NCI-H446 (cell line): ENCODE measurements at places on chromosomes 12 and 14.

- no peak for DNase-seq
Measured at GRCh38 chr14:59583755-59584154, 7.1 kb upstream of the CCDC175 start.

DNA sequence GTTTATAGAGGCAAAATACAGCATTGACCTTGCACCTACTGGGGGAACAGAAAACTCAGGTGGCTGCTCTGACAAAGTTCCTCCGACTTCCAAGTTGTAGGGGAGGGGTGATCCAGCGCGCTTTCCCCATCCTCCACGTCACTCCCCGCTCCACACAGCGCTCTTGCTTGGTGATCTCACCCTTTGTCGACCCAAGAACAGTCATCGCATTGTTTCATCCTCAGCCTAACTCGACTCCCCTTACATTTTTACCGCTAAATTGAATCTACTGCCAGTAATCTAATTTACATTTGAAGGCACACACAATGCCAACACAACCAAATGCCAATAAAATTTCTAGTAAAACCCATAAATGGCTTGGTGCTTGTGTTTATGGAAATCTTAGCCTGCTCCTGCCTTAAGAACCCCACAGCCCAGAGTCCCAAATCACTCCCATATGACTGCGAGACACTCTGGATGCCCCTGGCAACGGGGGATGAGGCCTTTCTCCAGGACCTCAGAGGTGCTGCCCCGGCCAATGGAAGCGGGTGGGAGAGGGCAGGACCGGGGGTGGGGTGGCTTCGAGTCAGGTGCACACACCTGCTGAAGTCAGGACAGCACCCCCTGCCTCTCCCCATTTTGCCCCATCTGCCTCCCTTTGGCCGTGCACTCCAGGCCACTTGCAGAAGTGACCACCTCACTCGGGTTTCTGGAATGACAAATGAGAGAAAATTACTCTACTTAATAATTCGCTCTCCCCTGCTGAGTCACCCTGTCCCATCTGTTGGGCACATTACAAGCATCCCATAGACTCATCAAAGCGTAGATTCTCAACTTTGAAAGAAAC lies 98.2 kb upstream of the GSC start:
- no peak for DNase-seq

DNA sequence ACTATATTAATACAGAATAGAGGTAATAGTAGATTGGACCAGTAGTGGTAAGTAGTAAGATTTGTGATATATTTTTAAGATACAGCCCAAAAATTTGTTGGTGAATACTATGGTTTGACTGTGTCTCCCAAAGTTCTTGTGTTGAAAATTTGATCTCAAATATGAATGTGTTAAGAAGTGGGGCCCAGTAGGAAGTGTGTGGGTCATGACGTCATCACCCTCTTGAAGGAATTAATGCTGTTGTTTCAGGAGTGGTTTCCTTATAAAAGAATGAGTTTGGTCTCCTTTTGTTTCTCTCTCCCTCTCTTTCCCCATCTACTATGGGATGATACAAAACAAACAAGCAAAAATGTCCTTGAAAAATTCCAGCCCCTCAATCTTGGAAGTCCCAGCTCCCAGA lies 16.3 kb downstream of the LUM start:
- no peak for DNase-seq

DNA sequence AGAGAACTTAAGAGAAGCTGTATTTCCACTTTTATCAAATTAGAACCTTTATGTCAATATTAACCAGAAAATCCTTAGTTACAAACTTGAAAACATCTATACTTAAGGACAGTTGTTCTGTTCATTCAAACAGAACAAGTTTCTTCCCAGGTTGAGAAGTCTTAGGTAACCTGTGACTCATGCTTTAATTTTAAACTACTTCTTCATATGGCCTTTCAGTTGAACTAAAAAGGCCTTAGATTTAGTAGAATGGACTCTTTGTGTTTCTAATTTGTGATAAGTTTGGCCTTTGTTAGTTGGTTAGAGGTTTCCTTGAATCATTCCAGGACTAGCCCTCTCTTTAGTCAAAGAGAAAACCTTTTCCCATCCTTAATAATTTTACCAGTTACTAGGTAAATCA lies 274.2 kb downstream of the FUT8 start:
- no peak for DNase-seq

DNA sequence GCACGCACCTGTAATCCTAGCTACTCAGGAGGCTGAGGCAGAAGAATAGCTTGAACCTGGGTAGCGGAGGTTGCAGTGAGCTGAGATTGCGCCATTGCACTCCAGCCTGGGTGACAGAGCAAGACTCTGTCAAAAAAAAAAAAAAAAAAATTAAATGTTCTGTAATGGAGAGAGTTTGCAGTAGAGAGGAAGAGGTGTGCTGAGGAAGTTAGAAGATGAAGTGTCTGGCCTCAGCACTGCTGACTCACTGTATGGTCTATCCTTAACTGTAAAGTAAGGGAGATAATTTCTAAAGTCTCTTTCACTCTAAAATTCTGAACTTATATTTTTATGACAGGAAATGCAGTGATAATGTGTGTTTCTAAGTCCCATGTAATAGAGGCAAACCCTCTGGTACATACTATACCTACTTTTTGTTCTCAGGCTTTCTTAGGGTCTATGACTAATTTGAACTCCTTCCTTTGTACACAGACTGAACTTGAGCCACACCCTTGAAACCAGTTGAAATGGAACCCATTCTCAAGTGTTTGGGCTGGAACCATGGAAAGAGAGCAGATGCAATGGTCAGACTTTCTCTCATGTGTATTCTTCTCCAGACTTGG lies 278.1 kb upstream of the FAR2 start:
- no peak for DNase-seq

DNA sequence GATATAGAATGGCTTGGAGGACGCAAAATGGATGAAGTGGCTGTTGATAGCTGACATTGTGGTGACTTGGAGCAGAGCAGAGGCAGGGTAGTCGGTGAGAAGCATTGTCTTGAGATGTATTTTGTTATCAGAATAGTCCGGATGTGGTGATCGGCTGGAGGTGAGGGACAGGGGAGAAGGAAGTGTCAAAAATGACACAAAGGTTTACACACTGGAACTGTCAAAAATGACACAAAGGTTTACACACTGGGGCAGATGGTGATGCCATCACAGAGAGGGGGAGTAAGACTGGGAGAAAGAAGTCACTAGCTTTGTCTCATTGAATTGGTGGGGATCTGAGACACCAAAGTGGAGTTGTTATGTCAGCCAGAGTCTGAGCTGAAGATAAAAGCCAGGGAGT lies 30.1 kb downstream of the CDKL1 start:
- DNase-seq, result no peak

- DNase-seq, result no peak
Measured at GRCh38 chr12:106289196-106289681, 13.3 kb upstream of the TCP11L2 start.

GRCh38 chr12:24748326-24748725 lies 200.6 kb downstream of the BCAT1 start:
- DNase-seq, result no peak

DNA sequence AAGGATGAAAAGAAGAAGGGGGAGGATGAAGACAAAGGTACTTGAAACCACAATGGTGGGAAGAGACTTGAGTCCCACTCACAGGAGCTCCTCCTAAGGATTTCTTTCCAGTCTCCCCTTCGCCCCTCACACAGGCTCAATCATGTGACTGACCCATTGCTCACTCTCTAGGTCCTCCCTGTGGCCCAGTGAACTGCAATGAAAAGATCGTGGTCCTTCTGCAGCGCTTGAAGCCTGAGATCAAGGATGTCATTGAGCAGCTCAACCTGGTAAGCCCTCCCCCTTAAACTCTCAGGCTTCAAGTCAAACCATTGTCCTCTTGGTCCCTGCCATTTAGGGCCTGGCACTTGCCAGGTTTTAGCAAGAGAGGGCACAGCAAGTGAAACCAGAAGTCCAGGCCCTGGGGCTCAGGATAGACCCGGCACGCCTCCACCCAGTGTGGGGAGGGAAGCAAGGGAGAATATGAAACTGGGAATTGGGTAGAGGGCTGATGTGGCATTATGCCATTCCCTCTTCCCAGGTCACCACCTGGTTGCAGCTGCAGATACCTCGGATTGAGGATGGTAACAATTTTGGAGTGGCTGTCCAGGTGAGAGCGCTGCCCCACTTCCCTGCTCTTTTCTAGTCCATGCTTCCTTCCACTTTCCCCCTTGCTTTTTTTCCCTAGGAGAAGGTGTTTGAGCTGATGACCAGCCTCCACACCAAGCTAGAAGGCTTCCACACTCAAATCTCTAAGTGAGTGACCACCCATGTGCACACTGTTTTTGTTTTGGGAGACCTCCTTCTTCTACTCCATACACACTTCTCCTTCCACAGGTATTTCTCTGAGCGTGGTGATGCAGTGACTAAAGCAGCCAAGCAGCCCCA lies 1.8 kb downstream of the PSME1 start:
- no peak for DNase-seq

DNA sequence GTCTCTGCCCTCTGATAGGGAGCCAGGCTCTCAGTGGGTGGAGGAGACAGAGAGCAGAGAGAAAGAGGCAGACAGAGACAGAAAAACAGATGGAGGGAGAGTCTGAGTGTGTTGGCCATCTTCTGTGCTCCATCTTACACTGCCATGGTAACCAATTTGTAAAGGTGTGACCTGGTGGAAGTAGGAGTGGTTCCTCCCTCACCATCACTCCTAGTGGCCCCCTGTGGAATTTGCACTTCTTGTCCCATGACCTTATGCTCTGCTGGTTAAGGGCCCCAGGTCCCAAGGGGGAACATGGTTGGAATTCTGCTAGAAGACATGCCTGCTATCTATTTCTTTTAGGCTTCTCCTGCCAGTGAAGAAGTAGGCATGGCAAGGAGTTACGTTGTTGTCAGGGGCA lies 376.7 kb upstream of the CCDC196 start:
- DNase-seq, result no peak

DNA sequence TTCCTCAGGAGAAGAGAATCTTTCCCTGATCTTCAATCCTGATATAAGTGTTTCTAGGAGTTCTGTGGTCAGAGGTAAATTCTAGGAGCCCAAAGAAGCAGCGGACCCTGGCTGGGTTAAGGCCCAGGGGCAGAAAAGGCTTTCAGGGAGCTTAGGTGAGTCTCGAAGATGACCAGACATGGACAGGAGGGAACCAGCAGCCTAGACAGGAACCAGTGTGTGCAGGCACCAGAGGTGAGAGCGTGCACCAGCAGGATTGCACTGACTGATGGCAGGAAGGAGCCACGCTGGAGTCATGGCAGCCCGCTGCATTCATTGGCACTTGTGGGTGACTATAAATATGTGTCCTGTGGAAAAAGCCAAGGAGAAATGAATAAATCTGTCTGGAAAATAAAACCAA lies 489.9 kb downstream of the BCL11B start:
- DNase-seq, result no peak

GRCh38 chr12:42213954-42214426 lies 24.1 kb downstream of the YAF2 start:
- peak; percentile 53 for DNase-seq

DNA sequence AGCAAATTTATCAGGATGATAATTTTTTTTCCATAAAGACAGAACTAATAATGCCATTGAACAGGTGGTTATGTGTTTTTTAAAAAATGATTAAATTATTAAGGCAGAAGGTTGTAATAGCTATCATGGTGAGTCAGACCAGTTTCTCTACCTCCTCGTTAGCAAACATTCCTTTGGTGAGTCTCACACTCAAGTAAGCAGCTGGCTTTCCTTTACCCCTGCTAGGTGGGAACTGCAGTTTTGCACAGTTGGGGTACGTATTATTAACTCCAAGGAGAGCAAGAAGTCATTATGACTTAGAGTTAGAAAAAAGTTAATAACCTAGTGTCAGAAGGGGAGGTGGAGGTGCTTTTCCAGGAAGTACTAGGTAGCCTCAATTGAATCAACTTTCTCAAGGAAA lies 165.3 kb downstream of the SNAPC1 start:
- no peak for DNase-seq

DNA sequence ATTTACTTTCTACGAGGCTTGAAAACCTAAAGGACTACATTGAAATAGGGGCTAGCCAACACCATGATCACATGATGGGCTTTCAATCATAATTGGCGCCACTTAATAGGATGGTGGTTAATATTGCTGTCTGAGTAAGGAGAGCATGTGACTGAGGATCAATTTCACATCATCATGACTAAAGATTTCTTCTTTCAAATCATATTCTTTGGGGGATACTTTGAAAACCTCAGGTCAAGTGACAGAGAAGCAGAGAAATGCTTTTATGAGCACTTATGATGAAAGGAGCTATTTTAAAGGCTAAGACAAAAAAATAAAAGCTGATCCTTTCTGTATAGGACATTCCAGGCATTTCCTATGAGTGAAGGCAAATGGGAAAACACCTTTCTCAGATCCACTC lies 42.9 kb upstream of the KRAS start:
- no peak for DNase-seq

- DNase-seq, result no peak
Measured at GRCh38 chr12:87094356-87094755, 838.2 kb upstream of the MGAT4C start.

DNA sequence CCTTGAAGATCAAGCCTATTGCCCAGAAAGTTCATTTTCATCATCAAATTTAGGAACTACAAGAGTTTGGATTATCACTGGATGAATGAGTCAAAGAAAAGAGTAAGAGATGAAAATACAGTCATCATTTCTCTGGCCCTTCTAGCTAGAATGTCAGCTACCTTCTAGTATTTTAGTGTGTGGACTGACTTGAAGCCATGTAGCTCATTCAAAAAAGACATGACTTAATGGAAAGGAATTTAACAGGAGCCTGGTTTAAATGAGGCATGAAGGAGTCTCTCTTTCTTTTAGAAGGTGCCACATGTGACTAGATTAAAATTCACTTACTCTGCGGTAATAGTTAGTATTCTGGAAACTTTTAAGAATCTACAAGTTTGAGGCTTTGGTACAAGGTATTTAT lies 7.1 kb downstream of the PTHLH start:
- peak; percentile 38 for DNase-seq

DNA sequence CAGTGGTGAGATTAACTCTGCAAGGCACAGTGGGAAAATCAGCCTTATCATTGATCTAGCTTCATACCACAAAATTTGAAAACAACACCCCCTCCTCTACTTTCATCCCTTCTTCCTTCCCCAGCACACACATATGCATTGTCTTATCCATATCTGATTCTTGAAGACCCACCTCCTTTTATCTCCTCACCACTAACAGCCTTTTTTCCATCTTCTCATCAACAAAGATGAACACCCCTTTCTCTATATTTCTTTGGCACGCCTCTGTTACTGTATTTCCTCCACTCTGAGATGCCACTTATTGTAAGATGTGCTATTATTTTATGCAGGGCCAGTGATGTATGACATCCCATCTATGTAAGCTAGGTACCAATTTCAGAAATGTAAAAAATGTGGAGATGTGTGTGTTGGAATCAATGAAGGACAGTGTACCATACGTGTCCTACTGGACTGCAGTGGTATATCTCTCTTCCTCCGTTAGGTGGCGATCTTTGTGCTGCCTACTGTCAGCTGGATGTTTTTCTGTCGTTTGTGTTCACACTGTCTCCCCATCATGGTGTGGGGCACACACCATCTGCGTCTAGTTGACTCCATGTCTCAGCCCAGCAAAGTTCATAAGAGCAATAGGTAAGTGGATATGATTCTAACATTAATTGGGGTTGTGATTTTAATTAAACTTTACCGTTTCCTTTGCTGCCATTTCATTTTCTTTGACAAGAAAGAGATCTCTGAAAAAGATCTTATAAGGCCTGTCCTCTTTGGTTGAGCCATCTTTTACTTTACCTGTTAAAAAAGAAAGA lies 24.0 kb downstream of the CCDC38 start:
- DNase-seq, result peak; percentile 51
